Muscle of leg (tissue), 16 donors: ENCODE measurements at places on chromosomes 3 and 15. TPM values are rescaled to one million over a fixed set of nuclear protein-coding genes. Genes with fewer than 3 reads are reported as not detected.
A peak's percentile ranks its signal among the peaks of the same experiment; 100 is the strongest.

The GOLGA6L9 gene
- 2.7 TPM for polyA plus RNA-seq

The ANKRD63 gene
- polyA plus RNA-seq = not detected

- DNase-seq = no peak
These were observed 37.1 kb upstream of the RPL35A start for GRCh38 chr3:197912741-197913476.

DNA sequence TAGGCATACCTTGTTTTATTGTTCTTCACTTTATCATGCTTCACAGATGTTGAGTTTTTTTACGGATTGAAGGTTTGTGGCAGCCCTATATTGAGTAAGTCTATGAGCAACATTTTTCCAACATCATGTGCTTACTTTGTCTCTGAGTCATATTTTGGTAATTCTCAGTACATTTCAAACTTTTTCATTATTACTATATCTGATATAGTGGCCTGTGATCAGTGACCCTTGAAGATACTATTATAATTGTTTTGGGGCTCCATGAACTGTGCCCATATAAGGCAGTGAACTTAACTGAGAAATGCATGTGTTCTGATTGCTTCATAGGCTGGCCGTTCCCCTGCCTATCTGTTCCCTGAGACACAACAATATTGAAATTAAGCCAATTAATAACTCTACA lies 42.8 kb upstream of the NSMCE3 start:
- no peak for DNase-seq

GRCh38 chr15:73568564-73569280 lies 64.5 kb downstream of the NPTN start:
- DNase-seq = peak; percentile 32

DNA sequence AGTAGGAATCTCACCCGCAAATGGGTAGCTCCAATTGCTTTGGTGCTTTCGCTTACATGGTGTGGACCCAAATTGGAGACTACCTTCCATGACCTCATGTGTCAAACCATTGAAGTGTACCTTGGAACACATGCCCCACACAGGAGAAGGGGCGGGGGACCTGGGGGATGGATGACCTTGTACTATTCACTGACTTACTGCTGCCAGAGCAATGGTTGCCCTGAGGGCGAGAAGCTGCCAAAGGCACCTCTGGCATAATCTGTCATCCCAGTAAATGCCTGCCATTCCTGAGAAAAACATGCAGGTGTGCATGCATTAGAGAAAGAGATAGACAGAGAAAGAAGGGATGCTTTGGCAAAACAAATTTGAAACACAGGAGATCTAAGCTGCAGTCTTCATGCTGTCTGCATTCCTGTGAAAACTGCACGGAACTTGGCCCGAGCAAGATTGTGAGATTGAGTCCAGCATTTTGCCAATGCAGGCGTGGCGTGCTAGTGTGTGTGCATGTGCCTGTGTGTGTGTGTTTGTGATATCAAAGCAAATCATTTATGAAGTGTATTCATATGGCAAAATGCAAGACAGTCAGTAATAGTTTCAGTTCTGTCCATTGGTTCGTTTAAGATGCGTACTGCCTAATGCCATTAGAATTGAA lies 219.5 kb upstream of the MDFIC2 start:
- DNase-seq = no peak

DNA sequence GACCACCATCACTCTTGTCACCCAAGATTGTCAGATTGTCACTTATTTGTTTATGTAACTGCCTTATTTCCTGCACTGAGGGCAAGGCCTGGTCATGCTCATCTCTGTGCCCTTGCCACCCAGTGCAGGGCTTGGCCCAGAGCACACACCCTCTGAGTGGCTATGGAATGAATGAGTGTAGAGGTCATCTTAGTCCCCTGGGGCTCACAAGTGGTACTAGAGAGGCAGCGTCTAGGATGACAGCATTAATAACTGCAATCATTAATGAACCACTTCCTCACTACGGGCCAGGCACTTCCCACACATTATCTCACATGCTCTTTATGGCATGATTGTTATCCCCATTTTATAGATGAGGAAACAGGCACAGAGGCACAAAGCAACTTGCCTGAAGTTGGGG lies 117.0 kb downstream of the SMAD6 start:
- no peak for DNase-seq

GRCh38 chr3:29868543-29869101 lies 587.8 kb downstream of the RBMS3 start:
- peak; percentile 37 for DNase-seq

- DNase-seq = peak; percentile 46
These were observed 758 bp downstream of the SELENOK start for GRCh38 chr3:53890726-53891475.

DNA sequence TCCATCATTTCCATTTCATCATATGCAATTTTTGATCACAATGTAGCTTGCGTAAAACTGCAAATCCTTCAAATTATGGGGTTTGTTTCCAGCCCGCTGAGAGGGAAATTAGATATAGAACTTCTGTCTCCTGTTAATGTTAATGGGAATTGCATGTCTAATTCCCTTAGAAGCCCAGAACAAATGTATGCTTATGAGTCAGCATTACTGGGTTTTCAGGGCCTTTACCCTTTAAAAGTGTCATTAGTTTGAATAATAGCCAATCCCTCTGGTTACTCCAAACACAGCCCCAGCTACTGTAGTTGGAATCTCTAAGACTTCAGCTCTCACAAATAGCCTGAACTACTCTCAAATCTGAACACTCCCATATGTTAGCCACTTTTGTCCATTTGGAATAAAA lies 439.4 kb downstream of the C3orf38 start:
- DNase-seq = peak; percentile 43
